Activated T-cell treated with anti-CD3 and anti-CD28 coated beads, Interleukin-2, amount 50 U/mL, for 72 hours (primary cell): ENCODE measurements at places on chromosomes 7 and 10. TPM values are rescaled to one million over a fixed set of nuclear protein-coding genes. Genes with fewer than 3 reads are reported as not detected.

The PLOD3 gene
- 28.8 TPM for total RNA-seq

The PLAC9 gene
- total RNA-seq = not detected

The SLC13A1 gene
- not detected for total RNA-seq

The CYP2E1 gene
- total RNA-seq = 1.4 TPM

The HABP2 gene
- total RNA-seq = not detected

The SFRP5 gene
- not detected for total RNA-seq

The ARMH3 gene
- total RNA-seq = 20.1 TPM

The SLC26A3 gene
- total RNA-seq = not detected

The DLG5 gene
- total RNA-seq = 6.5 TPM

The SPDYE2 gene
- not detected for total RNA-seq

The AGMO gene
- not detected for total RNA-seq

The IDI2 gene
- not detected for total RNA-seq

The CALML5 gene
- not detected for total RNA-seq

The GSTO2 gene
- 6.8 TPM for total RNA-seq

The STEAP1B gene
- not detected for total RNA-seq

The PTF1A gene
- not detected for total RNA-seq

The HOXA4 gene
- total RNA-seq = not detected

The CALHM1 gene
- total RNA-seq = not detected

The DNAH11 gene
- total RNA-seq = not detected

The EPO gene
- total RNA-seq = not detected

The PTER gene
- 40.7 TPM for total RNA-seq
